Stimulated activated naive CD4-positive, alpha-beta T cell treated with Interleukin-2 at 50 U/mL for 16 hours (primary cell): ENCODE measurements at places on chromosomes 2 and 18.

DNA sequence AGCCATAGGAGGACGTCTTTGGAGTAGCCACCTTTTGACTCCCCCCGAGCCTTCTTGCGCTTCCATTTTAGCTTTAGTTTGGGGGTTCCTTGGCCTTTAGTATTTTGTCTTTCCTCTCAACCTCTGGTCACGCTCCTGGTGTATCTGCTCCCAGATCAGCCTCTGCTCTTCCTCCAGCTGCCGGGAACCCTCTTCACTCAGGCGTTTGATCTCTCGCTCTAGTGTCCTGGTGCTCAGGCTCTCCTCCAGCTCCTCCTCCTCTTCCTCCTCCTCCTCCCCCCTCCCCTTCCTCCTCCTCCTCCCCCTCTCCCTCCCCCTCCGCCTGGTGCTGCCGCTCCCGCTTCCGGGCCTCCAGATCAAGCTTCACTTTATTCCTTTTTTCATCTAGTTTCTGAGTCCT is 1082.3 kb upstream of the TMEFF2 start:
- DNase-seq: no peak

DNA sequence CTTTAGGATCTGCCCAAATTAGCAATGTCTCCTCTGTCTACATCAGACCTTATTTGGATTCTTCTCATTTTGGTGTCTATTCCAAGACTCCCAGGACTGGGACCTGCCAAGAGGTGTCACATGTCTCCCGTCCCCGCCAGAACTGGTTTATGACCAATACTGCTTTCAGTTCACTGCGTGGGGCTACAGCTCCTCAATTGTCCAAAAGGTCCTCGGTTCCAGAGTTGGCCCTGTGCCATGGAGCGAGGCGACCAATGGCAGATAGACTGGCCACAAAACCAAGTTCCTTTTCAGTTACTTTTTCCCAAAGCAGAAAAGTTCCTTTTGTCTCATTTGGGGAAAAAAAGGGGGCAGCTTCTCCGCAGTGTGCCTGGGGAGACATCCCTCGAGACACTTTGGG is 144.1 kb upstream of the ZNF236 start:
- DNase-seq: no peak

DNA sequence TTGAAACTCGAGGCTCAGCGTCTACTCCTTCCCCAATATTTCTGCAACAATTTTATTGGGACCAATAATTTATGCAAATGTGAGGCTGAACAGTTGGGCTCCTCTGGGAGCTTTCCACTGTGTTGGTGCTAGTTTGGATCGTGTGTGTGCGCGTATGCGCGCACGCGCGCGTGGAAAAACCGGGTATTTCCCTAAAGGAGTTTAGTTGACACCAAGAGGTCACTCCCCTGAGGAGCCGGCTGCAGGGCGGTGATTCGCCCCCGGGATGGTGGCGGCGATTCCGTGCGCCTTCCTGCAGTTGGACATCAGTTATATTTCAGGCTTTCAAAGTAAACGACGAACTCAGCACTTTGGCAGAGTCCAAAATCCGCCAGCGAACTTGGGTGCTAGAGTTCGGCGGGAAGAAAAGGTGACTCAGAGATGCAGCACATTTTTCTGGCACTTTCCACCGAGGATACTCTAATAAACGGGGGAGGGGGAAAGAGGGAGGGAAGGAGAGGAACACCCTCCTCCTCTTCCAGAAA is 186.5 kb upstream of the FANCL start:
- DNase-seq: no peak

- no peak for DNase-seq
Observed at GRCh38 chr2:68658266-68658665, 14.9 kb downstream of the PROKR1 start.

DNA sequence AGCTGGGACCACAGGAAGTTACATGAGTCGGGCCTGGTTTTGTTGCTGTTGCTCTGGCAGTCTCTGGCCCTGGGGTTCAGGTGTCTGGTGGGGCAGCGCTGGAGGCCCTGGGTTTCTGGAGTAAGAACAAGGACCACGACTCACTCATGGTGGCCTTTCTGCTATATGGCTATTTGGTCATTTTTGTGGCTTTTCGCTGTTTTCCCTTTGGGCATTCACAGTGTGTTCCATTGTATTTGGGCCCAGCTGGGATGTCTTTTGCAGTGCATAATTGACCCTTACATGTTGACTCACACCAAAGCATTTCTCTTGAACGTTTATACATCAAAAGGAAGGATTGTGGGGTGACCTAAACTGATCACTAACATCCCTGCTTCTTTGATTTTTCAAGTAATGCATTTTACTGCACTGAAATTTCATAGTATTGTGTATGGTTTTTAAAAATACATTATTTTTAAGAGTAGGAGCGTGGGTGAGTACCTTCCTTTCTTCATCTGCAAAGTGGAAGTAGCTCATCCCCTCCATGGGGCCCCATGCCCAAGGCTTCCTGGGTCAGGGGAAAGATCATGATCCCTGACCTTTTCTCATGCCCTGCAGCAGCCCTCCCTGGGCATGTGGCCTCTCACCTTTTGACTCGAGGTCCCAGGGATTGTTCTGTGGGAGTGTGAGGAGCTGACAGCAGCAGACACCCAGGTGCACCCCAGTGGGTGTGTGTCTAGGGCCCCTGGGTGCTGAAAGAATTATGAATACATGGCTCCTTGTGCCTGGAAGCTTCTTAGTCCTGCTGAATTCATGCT is 225.5 kb downstream of the AGAP1 start:
- DNase-seq: no peak

DNA sequence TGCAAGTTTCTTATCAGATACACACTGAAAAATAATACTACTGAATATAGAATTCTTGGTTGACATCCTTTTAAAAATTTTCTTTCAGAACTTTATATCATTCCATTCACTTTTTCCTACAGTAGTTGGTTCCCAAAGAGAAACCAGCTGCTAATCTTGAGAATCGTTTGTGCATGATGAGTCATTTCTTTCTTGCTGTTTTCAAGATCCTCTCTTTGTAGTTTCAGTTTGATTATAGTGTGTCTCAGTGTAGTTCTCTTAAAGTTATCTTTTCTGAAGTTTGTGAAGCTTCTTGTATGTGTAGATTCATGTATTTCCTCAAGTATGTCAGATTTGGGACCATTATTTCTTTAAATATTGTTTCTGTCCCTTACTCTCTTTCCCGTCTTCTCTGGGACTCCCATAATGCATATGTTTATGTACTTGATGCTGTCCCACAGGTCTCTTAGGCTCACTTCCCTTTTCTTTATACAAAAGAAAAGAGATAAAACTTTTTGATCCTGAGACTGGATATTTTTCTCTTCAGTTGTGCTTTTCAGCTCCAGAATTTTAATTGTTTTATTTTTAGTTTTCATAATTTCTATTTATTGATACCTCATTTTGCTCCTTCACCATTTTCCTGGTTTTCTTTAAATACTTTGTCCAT is 801.0 kb downstream of the TDRD15 start:
- no peak for DNase-seq

GRCh38 chr2:237694415-237695194 is 67.2 kb downstream of the LRRFIP1 start:
- no peak for DNase-seq

DNA sequence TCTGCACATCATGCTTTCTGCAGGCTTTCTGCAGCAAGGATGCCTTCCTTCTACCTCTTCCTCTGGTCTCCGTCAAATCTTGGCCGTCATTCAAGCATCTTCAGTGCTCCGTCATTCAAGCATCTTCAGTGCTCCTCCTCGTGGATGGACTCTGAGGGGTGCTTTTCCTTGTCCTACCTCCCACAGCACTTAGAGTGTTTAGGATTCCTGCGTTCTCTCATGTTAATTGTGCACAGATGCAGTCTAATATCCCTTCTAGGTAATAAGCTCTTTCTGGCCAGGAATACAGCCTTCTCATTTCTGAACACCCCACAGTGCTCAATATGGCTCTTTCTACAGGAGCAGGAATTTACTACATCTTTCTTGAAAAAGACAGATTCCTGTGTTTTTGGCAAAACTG is 59.8 kb downstream of the ZNF236 start:
- DNase-seq: no peak

GRCh38 chr2:233542507-233542906 is 24.1 kb downstream of the USP40 start:
- no peak for DNase-seq

DNA sequence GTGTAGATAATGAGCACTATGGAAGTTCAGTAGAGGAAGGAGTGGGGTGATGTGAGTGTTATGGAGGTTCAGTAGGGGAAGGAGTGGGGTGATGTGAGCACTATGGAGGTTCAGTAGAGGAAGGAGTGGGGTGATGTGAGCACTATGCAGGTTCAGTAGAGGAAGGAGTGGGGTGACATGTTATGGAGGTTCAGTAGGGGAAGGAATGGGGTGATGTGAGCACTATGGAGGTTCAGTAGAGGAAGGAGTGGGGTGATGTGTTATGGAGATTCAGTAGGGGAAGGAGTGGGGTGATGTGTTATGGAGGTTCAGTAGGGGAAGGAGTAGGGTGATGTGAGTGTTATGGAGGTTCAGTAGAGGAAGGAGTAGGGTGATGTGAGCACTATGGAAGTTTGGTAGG is 116.3 kb upstream of the SMAD7 start:
- no peak for DNase-seq

DNA sequence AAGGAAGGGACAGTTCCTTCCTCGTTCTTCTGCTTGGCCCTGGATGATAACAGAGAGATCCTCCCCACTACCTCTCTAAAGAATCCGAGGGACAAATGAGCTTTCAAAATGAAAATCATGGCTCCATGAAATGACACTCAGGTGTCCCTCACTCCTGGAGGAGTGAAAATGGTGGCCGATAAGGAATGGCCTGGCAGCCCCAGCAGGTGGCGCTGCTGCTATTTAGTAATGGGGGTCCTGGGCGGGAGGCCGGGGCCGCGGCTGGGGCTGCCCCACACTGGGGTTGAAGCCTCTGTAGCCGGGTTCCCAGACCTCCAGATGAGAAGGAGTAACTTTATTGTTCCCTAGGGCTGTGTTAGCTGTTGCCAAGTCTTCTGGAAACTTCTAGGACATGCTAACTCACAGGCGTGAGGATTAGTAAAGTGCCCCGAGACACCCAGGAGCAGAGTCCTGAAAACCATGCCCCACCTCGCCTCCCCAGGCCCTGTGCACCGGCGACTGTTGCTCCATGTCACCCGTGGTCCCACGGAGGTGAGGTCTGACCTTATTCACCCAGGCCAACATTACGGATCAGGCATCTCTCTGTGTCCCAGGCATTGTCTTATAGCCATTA is 138.0 kb downstream of the CTIF start:
- peak; percentile 52 for DNase-seq

DNA sequence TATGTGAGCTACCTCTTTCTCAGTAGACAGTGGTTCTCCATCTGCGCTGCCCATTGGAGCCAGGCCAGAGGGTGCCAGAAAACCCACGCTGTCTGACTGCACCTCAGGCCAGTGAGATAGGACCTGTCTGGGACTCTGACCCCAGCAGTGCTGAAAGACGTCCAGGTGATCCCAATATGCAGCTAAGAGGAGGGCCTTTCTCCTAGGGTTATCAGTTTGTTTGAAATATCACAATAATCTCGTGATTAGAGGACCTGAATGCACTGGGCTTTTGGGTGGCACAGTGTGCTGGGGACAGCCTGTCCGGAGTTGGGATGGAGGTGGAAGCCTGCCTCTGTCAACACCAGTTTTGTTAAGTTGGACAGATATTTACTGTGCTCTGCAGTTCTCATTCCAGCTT is 216.3 kb downstream of the LDLRAD4 start:
- DNase-seq: no peak

- no peak for DNase-seq
Observed at GRCh38 chr2:143600116-143600515, 470.9 kb downstream of the ARHGAP15 start.

- no peak for DNase-seq
Observed at GRCh38 chr2:171630089-171630770, 57.0 kb upstream of the DYNC1I2 start.

GRCh38 chr18:48320639-48320945 is 88.6 kb downstream of the ZBTB7C start:
- DNase-seq: no peak

DNA sequence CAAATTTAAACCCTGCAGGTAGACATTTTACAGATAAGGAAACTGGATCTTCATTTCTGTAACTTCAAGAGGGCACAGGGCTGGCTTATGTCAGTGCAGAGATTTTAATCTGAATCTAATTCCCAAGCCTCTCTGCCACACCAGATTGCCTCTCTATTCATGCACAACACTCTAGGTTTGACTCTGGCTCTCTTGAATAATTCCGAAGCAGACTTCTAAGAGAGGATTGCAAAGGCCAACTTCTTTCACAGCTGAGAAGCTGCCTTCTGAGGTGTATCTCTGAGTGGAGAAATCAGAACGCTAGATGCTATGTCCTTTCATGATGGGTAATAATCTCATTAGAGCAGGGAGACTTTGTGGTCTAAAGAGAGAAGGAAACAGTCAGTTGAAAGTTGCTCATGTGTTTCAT is 20.1 kb upstream of the MGAT5 start:
- DNase-seq: no peak

- no peak for DNase-seq
Observed at GRCh38 chr2:232491139-232491780, 3.6 kb upstream of the ECEL1 start.

- no peak for DNase-seq
Observed at GRCh38 chr2:70344195-70344594, 42.3 kb upstream of the FAM136A start.

DNA sequence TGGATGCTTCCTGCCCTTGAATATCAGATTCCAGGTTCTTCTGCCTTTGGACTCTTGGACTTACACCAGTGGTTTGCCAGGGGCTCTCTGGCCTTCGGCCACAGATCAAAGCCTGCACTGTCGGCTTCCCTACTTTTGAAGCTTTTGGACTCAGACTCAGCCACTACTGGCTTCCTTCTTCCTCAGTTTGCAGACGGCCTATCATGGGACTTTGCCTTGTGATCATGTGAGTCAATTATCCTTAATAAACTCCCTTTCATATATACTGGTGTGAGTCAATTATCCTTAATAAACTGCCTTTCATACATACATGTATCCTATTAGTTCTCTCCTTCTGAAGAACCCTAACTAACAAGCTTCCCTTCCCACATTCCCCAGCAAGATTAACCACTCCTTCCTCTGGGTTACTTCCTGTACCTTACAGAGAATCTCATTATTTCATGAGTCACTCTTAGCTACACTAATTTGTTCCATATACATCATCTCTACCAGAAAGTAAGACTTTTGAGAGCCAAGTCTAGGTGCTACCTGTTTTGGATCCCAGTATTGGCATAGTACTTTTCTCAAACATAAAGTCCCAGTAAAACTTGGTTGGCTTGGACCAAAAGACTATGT is 31.3 kb upstream of the LRATD1 start:
- DNase-seq: no peak

DNA sequence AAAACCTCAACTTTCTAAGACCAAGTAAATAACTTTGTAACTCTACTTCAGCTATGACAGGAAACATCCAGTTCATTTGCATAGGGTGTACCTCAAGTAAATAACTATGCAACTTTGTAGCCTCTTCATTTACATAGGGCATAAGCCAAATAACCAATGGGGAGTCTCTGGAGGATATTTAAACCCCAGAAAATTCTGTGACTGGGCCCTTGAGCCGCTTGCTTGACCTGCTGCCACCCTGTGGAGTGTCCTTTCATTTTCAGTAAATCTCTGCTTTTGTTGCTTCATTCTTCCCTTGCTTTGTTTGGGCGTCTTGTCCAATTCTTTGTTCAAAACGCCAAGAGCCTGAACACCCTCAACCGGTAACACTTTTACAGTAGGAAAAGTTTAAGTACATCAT is 1112.7 kb upstream of the NRXN1 start:
- DNase-seq: no peak
